ENCODE measurements at places on chromosomes 1 and 21.

DNA sequence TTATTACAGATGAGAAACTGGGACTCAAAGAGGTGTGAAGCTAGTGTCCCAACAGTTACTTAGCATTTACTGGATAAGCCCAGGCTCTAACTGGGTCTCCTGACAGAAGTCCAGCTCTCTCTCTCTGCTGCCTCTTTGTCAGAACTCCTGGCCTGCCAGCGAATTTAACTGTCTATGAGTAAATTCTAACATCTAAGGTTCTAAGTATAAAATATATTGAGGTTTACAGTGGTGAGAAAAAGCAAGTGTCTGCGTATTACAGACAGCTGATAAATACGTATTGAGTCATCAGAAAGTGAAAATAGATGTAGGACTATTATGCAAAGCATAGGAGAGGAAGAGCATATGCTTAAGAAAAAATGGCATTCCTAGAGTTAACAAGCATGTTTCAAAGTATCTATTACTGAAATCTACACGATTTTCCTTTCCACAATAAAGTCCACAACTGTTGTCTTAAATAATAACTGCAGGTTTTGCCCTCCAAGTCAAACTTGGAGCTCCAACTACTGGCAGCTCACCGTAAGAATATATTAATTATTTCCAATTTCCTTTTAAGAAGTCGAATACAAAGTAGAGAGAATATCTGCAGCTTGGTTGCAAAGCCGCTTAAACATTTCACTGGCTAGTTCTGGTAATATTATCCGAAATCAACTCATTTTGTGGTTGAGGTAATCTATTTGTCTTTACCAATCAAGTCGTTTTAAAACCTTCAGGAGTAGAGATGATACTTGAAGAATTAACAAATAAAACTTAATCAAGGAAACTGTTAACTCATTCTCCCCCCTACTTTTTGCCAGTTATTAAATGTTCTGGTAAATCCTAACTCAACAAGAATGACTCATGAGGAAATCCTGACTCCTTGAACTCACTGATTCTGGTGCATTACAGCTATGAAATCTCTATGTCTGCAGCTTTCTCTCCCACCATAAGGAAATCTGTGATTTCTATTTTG is 1.4 kb upstream of the RGS2 start:
- no peak for DNase-seq

DNA sequence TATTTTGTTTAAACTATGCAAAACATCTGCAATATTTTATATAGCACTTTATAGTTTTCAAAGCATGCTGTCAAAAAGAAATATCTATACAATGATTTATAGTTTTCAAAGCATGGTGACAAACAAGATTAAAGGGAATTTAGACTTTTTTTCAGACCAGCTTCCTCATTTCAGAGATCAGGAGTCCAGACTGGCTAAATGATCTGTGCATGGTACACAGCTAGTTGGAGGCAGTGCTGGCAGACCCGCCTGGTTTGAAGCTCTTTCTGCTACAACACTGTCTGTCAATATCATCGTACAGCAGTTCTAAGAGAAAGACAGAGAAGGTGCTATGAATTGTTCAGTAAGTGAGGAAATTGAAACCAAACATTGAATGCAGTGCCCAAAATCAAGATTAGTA is 479.0 kb downstream of the PTBP2 start:
- DNase-seq, result no peak

DNA sequence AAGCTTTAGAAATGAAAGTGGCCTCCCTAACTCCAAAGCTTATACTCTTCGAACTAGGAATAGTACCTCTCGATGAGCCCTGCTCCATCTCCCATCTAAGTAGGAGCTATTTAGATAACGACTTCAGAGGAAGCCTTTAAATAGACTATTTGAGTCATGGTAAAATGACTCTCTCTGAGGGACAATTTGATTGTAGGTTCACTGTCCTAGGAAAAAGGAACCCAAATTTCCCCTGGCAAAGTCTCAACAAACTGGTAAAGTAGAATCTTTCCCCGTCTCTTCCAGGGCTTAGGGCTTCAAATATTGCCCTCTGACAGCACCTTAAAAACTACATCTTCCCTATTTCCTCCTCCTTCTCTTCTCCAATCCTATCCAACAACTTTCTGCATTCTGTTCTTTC is 2.0 kb upstream of the FCER1A start:
- no peak for DNase-seq

- DNase-seq, result no peak
These were observed 436.2 kb downstream of the MATN1 start for GRCh38 chr1:30286988-30287839.

DNA sequence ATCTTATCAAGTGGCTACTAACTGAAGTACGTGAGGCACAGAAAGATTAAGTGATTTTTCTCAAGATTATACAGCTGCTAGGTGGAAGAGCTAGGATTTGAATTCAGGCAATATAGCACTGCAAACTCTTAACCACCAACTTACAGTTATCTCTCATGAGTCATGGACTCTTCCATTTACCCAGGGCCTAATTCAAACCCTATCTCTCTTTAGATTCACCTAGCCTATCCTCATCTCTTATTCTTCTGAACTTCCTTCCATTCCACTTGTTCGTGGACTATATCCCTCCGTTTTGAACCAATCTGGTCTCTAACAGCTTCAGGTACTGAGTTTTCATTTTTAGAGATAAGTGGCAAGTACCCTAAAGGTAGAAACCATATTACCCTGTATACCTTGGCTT is 92.8 kb upstream of the DMRTA2 start:
- no peak for DNase-seq

- DNase-seq, result no peak
These were observed 2.2 kb downstream of the C1QTNF12 start for GRCh38 chr1:1244192-1244811.

GRCh38 chr21:45834026-45834715 is 147.4 kb upstream of the COL6A1 start:
- DNase-seq, result no peak

DNA sequence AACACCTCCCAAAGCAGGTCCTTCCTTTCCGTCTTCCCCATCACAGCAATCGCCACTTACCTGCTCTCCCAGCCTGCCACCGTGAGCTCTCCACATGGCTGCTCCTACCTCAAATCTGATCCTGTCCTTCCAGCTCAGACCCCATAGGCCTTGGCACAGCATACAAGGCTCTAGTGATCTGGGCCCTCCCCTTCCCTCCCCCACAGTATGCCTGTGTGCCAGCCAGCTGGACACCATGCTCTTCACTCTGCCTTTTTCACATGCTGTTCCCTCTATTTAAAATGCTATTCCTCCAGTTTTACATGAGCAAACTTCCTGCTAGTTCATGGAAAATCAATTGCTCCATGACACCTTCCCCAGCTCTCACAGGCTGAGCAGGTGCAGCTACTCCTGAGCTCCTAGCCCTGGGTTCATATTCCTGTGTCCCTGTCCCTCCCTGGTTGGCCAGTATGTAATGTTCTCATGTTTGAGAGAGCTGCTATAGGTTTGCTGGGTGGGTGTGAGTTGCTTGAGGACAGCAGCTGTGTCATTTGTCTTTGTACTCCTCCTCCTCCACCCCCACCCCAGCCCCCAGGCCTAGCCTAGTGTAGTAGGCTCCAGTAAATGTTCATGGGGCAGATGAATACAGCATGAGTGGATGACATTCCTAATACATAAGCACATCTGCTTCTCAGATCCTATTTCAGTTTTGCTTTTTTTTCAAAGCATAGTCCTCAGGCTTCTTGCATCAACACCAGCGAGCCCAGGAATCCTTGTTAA is 6.3 kb upstream of the TNNT2 start:
- peak; percentile 44 for DNase-seq

DNA sequence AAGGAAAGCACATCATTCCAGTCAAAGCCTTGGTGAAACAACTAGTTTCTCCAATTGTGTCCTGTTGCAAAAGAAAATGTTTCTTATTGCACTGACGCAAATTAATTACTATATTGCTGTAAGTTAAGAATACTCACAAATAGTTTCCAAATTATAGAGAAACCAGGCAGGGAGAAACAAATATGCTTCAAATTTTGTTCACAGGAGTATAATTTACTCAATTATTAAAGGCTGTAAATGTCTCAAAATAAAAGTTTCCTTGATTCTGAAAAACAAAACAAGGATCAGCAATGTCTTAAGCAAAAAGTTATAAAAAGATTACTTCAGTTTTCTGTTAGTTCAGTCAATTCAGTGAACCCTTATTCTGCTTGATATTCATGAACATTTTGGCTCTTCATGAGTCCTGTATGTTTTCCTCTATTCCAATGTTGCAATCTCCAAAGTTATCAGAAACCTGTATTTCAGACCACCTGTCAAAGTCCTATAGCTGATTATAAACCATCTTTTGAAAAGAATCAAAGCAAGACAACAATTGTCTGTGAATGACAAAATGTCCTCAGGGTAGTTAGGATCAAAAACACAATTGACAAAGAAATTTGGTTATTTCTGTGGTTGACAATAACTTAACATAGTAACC is 11.7 kb upstream of the SYPL2 start:
- no peak for DNase-seq

DNA sequence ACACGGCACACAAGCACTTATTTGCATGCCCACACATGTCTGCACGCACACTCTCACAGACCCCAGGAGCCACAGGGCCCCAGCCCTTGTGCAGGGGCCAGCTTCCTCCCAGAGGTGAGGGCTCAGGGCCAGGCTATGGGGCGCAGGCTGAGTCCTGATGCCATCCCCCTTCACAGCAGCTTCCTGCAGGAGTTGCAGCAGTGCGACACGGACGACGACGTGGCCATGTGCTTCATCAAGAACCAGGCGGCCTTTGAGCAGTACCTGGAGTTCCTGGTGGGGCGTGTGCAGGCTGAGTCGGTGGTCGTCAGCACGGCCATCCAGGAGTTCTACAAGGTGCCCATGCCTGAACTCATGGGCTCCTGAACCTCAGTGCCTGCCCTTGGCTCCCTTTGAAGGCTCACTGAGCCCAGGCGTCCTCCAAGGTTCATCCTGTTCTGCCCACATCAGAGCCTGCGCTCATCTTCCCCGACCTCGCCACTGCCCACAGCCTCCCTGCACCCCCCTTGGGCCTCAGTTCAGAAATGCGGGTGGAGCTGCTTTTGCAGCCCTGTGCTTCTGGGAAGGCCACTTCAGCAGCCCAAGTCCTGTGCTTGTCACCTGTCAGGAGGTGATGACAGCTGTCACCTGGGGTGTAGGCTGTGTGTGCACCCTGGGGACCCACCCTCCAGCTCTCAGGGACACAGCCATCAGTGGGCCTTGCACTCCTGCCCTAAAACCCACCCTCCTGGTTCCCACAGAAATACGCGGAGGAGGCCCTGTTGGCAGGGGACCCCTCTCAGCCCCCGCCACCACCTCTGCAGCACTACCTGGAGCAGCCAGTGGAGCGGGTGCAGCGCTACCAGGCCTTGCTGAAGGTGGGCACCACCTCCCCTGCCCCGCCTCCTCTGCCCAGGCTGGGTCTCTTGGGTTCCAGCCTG is 66.6 kb downstream of the TRIM11 start:
- DNase-seq, result no peak

DNA sequence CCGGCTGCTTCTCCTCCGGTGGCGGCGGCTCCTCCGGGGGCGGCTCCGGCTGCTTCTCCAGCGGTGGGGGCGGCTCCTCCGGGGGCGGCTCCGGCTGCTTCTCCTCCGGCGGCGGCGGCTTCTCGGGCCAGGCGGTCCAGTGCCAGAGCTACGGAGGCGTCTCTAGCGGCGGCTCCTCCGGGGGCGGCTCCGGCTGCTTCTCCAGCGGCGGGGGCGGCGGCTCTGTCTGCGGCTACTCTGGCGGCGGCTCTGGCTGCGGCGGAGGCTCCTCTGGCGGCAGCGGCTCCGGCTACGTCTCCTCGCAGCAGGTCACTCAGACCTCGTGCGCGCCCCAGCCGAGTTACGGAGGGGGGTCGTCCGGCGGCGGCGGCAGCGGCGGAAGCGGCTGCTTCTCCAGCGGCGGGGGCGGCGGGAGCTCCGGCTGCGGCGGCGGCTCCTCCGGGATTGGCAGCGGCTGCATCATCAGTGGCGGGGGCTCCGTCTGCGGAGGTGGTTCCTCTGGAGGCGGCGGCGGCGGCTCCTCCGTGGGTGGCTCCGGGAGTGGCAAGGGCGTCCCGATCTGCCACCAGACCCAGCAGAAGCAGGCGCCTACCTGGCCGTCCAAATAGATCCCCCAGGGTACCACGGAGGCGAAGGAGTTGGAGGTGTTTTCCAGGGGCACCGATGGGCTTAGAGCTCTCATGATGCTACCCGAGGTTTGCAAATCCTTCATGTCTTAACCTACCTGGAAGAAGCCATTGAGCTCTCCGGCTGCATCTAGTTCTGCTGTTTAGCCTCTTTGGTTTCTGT is 2.0 kb downstream of the LORICRIN start:
- DNase-seq, result peak; percentile 22

DNA sequence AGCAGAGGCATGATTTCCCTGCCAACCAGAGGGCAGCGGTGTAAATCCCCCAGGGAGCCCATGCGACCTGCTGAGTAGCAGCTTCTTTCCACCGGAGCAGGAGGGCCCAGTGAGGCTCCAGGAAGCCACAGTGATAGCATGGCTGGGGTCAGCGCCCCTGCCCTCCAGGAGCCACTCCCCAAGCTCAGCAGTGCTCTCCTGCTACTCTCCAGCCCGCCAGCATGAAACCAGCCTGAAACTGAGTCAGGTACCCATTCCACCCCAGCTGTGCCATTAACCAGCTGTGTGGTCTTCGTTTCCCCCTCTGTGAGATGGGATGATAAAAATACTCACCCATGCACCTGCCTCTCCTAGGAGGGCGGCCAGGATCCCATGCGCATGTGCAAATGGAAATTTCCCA is 123.8 kb upstream of the TMEM51 start:
- DNase-seq, result no peak

GRCh38 chr1:34400675-34401074 is 224.0 kb downstream of the C1orf94 start:
- no peak for DNase-seq

- DNase-seq, result no peak
These were observed 22.3 kb downstream of the NRIP1 start for GRCh38 chr21:15042531-15042930.

DNA sequence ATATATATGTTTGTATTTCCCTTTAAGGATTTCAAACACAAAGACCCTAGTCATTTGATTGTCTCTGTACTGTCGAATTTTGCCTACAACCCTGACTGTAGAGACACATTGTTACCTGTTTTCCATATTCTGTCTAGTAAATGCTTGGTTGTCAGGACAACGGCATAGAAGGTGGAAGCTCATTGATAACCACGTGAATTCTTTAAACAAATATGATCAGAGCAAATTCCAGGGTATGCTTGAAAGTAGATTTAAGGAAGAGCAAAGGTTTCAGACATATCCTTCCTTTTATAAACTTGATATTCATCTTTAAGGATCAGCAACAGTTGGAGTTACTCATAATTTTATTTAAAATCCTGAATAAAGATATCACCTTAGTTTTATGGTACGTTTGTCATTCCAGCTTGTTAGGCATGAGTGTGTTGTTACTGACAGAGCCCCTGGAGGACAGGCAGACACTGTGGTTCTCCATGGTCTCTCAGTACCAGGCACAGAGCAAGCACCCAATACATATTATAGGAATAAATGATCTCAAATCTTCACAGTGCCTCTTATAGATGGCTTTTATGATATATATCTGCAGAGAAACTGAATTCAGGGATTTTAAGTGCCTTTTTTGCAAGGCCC is 203.2 kb downstream of the FGGY start:
- DNase-seq, result no peak

Data from NCI-H187 (cell line).